ENCODE measurements at places on chromosomes 11 and 22.
A peak's percentile ranks its signal among the peaks of the same experiment; 100 is the strongest.

GRCh38 chr11:94588366-94588942, 21.3 kb downstream of the PIWIL4 start:
- DNase-seq: no peak

GRCh38 chr22:34986523-34986922, 79.4 kb upstream of the ISX start:
- DNase-seq: no peak

DNA sequence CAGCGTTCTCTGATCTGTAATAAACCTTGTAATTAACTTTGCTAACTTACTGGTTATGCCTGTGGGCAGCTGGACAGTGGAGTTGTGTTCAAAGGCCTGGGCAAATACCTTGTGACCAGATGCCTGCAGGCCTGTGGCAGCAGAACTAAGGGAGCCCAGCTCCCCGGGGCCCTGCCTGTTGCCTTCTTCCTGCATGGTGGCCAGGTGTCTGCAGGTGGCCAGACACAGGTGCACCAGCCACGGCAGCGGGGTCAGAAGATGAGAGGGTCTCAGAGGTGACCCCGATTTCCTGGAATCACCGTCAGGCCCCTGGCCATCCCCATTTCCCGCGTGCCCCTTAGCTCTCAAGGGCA, 127.2 kb downstream of the OSBP2 start:
- no peak for DNase-seq

- DNase-seq: no peak
These were observed 159.5 kb upstream of the BLID start for GRCh38 chr11:122275508-122275907.

DNA sequence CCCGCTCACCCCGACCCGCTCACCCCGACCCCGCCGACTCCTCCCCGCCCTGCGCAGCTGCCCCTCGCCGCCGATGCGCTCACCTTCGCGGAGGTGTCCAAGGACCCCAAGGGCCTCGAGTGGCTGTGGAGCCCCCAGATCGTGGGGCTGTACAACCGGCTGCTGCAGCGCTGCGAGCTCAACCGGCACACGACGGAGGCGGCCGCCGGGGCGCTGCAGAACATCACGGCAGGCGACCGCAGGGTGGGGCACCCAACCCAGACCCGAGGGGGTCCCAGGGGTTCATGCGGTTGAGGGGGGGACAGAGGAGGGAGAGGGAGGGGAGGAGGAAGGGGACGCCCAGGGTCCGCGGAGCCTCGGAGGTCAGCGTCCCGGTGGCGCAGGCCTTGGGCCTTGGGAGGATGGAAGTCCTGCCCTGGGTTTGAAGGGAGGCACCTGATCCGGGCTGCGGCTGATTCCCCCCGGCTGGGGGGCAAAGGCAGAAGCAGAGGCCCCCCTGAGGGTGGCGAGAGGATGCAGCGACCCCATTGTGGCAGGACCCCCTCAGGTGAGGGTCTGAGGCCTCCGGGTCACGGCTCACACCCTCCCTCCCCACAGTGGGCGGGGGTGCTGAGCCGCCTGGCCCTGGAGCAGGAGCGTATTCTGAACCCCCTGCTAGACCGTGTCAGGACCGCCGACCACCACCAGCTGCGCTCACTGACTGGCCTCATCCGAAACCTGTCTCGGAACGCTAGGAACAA, 9.2 kb downstream of the PKP3 start:
- no peak for DNase-seq

DNA sequence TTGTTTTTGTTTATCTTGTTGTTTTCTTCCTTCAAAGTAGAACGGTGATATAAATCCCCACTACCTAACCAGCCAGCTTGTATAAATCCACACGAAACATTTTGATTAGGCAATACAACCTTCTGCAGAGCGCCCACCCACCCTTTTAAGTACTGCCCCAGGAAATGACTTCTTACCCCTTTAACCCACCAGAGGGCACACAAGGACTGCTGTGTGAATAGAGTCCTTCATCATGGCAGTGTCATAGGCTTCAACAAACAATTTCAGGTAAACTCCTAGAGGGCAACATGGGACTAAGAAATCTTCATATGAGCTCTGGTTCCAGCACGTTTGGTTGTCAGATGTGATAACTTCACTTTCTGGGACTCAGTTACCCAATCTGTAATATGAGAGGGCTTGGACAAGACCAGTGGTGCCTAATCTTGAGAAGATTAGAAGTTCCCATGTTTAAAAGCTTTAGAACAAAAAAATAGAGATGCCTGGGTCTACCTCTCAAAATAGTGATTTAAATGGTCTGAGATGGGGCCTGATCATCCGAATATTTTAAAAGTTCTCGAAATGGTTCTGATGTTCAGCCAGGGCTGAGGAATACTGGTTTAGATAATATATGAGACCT, 56.1 kb downstream of the PIWIL4 start:
- peak; percentile 74 for DNase-seq

DNA sequence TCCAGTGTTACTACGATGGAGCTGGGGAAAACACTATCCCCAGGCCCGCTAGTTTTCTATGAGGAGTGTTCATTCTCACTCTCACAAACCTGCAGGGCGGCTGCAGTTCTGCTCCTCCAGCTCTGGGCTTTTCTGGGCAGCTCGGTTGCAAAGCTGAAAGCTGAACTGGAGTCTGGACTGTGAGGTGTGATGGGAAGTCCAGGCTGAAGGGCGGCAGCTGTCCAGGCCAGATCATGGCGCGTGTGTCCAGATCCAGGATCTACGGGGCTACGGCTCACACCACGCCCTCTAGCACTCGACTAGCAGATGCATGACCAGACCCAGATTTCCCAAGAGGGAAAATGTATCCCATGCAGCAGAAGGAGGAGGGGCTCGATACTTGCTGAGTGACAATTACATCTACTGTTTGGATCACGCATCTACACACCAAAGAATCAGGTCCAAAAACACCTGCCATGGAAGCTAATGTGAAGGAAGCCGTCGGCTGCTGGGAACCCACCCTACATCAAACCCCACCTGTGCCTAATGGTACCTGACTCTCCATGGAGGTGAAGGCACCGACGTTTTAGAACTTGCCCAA, 555.0 kb downstream of the BRD1 start:
- DNase-seq: no peak

- DNase-seq: no peak
These were observed 28.3 kb downstream of the TRMU start for GRCh38 chr22:46363611-46364321.

- DNase-seq: no peak
These were observed 72.9 kb downstream of the LARGE2 start for GRCh38 chr11:45995342-45995734.

DNA sequence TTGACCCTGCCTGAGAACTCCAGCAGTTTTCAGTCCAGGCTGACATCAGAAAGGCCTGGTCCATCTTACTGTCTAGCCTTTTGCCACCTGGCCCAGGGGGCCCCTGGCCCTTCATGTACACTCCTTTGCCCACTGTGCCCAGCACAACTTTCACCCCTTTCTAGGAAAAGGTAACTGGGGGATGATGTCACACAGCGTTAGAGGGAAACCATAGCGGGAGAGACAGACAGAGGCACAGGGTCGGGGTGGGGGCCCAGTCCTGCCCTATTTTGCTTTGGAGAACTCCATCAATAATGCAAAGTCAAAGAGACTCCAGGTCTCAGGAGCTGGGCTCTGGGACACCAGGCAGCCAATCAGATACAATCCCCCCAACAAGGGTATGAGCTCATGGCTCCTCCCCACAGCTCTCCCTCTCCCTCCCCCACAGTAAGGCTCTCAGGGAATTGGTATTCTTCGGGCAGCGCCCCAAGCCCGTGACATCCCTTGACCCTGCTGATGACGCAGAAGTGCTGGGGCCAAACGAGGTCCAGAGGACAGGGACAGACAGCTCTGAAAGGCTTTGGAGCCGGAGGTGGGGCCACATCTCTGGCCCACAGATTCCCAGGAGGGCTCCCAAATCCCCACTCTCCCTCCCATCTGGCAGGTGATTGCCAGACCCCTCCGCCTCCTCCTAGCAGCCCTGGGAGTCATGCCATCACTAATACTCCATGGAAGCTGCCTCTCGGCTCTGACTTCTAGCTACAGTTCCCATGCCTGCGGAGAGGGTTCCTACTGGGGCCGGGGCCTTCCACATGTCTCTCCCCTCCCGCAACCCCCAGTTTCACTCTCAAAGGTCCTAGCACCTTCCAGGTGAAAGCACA, 5.9 kb downstream of the USP2 start:
- peak; percentile 58 for DNase-seq

- no peak for DNase-seq
These were observed 176.9 kb downstream of the DSCAML1 start for GRCh38 chr11:117620086-117620485.

- DNase-seq: no peak
These were observed 15.6 kb upstream of the CHRNA10 start for GRCh38 chr11:3686751-3687150.

- DNase-seq: no peak
These were observed 11.9 kb downstream of the SLC29A2 start for GRCh38 chr11:66359662-66360087.

DNA sequence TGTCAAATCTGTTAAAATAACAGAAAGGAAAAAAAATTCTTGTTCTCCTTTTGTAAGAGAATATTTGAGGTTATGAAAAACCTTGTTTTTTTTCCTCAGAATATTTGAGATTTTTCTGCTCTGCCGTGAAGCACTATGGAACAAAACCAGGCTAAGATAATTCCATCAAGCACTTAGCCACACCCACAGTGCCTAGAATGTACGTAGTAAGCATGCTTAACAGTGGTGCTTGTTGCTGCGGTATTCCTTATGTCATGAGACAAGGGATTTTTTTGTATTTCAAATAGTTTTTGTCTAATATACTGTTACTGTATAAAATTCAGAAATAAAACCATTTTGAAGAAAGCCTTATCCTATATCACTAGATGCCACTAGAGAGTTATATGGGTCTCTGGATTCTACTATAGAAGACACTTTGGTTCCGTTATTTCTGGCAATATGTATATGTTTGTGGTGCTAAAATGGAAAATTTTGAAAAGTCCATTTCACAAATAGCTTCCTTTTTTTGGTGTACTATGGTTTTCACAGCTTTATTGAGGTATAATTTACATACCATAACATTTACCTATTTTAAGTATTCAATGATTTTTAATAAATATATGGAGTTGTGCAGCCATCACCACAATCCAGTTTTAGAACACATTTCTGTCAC, 23.7 kb downstream of the PDHX start:
- DNase-seq: no peak

- DNase-seq: no peak
These were observed 129.3 kb upstream of the TENM4 start for GRCh38 chr11:79570104-79570503.

- no peak for DNase-seq
These were observed 10.9 kb downstream of the FAM76B start for GRCh38 chr11:95778699-95779098.

- DNase-seq: no peak
These were observed 273.5 kb downstream of the ST3GAL4 start for GRCh38 chr11:126628790-126629621.

GRCh38 chr11:66509131-66509561, 1.3 kb upstream of the BBS1 start:
- DNase-seq: peak; percentile 72

GRCh38 chr22:42190274-42190673, 59.7 kb upstream of the CYP2D6 start:
- DNase-seq: peak; percentile 70

DNA sequence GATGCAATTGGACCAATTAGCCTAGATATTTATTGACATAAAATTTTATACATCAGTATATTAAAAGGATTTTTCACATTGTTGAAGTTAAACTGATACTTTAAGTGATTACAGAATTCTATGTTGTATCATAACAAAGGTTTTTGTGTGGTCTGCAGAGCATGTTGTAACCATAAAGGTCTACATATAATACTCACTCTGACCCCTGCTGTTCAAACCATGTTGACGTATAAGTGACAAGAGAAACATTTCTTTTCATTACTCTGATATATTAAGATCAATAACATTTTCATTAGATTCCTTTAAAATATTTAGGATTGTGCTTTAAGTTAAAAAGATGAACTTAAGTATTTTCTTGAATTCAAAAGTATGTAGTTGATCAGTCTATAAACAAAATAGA, 63.9 kb downstream of the GAS2 start:
- peak; percentile 59 for DNase-seq

DNA sequence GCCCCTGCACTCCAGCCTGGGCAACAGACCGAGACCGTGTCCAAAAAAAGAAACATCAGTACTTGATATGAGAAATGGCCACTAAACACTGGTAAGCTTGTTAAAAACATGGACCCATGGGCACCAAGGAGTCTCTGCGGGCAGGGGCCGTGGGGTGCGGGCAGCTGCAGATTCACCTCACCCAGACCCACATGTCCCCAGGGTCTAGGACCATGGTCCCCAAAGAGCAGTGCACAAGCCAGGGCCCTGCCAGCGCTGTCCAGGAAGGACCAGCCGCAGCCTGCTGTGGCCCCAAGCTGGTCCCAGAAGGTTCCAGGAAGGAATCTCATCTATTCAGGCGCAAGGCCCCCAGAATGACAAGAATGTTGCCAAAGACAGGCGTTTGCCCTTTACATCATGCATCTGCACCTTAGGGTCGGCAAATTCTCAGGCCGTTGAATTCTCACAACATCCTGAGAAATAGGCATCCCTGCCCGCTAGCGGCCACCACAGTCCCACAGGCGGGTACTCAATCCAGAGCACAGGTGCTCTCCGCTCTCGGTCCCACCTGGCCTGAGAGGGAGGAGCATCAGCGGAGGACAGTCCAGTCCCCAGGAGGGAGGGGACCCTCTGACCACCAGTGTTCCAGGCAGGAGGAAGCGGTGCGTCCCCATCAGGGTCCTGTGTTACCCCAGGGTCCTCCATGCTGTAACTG, 9.5 kb downstream of the YPEL1 start:
- DNase-seq: no peak

- no peak for DNase-seq
These were observed 7.6 kb upstream of the NUCB2 start for GRCh38 chr11:17268902-17269301.

- no peak for DNase-seq
These were observed 39.3 kb upstream of the TP53I11 start for GRCh38 chr11:44989831-44990566.

DNA sequence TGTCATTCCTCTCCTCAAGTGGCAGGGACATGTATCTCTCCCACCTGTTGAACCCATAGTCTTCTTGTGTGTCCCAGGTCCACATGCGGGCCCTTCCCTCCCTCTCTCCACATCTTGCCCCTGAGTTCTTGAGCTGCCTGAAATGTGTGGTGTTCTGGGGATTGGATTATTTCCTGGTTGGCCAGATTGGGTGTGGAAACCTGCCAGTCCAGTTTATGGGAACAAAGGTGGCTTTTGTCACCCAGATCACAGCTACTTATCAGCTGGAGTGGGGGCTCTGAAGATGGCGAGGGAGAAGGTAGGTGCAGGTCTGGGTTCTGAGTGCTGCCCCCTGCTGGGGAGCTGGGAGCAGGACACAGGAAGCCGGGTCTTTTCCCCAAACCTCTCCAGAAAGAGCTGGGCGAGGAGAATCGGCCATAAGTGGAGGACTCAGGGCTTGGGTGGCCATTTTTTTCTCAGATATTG, 14.2 kb downstream of the DTX4 start:
- DNase-seq: peak; percentile 50

GRCh38 chr11:27187848-27188621, 147.4 kb downstream of the BBOX1 start:
- DNase-seq: no peak

DNA sequence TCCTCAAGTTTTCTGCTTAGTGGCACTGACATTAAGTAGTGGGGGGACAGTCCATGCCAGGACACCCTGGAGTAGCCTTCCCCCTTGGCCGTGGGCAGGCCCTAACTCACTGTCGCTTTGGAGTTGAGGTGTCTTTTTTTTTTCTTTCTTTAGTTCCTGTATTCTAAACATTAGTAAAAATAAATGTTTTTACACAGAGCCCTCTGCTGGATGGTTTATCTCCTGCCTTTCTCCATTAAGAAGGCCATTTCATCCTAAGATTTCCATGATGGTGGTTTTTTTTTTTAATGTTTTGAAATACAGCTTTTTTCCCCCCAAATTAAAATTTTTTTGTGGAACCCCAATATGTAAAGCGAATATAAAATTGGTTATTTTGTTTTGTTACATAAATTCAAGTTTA, 1.8 kb upstream of the TIGD3 start:
- no peak for DNase-seq

Measured in HepG2 (cell line).